Keratinocyte (primary cell): ENCODE measurements at places on chromosomes 5 and 9. TPM values are rescaled to one million over a fixed set of nuclear protein-coding genes. Genes with fewer than 3 reads are reported as not detected.

- DNase-seq, result no peak
Measured at GRCh38 chr9:137449931-137450538, 8.9 kb upstream of the ENTPD8 start.

The HSD17B3 gene
- polyA plus RNA-seq, result 0.10 to 0.17 TPM in 2 of 3 replicates, not detected in the other

The ZNF483 gene
- polyA plus RNA-seq, result 0.46 to 0.90 TPM (median 0.60 TPM) in 3 replicates

DNA sequence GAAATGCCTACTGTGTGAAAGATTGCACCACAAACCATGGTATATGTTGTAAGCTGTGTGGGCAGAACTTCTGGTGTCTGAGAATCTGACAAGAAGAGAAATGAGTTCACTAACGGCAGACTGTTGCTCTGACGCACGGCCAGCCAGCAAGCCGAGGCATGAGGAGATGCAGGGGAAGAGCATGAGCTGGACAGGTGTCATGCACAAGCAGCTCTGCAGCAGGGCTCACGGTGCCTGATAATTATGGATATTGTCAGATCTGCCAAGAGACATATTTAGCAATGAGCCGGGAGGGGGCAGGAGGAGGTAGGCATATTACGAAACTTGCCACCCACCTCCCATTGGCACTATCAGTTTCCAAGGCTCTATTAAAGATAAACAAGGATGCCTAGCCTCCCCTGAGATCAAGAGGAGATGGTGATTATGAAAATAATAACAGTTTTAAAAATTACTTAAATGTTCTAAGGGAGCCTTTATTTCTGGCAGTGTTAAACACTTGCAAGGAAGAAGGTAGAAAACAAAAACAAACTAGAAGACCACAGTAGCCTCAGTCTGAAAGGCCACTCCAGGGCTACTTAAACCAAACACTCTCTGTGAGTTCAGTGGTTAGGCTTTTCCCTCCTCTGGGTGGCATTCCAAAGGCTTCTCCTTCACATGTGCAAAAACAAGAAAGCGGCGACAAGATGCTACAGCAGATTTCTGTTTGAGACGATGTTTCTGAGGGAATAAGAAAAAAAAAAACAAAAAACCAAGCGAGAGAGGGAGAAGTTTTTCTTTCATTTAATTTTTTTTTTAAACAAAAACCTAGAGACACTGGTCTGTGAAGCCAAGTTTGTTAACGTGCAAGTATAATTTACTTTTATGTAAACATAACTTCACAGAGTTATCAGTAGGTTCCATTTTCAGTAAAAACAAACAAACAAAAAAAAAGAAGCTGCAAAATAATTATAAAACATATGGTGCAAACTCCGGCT lies 339.5 kb downstream of the BNC2 start:
- peak; percentile 80 for DNase-seq

The TLR4 gene
- polyA plus RNA-seq, result 0.05 to 0.09 TPM (median 0.07 TPM) in 3 replicates

- no peak for DNase-seq
Measured at GRCh38 chr5:99179206-99179605, 250.4 kb upstream of the CHD1 start.

The PKD2L2 gene
- polyA plus RNA-seq, result 0.10 TPM in 1 of 3 replicates, not detected in the others

- no peak for DNase-seq
Measured at GRCh38 chr9:125341566-125341965, 79.9 kb downstream of the GAPVD1 start.

- DNase-seq, result no peak
Measured at GRCh38 chr5:114319236-114319635, 42.6 kb upstream of the KCNN2 start.

- no peak for DNase-seq
Measured at GRCh38 chr9:112274600-112274999, 58.8 kb downstream of the PTBP3 start.

DNA sequence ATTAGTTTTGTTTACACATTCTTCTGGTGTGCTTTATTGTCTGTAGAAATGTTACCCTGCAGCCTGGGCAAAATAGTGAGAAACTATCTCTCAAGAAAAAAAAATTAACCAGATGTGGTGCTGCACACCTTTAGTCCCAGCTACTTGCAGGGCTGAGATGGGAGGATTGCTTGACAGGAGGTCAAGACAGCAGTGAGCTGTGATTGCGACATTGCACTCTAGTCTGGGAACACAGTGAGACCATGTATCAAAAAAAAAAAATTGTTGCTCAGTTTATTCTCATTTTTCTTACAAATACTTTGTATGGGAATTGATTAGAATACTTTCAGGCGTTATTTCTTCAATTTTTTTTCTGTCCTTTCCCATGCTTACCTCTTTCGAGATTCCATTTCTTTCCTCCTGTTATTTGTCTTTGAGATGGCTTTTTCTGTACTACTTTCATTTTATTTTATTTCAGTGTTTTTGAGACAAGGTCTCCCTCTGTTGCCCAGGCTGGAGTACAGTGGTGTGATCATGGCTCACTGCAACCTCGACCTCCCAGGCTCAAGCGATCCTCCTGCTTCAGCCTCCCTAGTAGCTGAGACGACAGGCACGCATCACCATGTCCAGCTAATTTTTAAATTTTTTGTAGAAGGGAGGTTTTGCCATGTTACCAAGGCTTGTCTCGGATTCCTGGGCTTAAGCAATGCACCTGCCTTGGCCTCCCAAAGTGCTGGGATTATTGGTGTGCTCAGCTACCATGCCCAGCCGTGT lies 24.9 kb downstream of the TENT2 start:
- no peak for DNase-seq

DNA sequence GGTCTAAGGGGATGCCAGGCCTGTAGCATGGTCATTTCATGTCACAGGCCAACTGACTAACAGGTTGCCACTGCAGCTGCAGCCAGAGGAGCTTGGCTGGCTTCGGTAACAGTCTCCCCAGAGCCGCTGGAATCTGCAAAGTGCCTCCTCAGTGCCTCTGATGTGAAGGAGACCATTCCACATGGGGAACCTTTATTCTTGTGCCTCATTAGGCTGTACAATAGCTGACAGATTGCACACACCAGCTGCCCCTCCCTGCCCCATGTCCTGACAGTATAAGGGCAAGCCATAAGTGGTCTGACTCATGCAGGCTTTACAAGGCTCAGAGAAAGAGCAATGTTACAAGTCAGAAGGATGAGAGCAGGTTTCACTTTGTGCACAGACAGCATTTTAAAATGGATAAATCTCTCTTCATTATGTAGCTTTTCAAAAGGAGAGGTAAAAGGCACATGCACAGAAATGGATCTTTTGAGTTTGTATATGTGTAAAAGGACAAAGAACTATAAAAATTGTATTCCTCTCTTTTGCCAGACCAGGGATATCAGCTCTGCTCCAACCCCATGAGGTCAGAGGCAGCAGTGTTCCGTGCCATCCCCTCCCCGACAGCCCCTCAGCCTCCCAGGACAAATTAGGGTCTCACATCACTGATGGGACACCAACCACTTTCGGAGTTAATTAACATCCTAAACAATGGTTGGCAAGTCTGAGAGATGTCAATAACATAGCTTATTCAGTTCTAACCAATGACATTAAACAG lies 467.8 kb downstream of the TMEM232 start:
- no peak for DNase-seq

- no peak for DNase-seq
Measured at GRCh38 chr5:79878721-79879336, 112.2 kb downstream of the MTX3 start.

GRCh38 chr9:19050637-19051591 lies 1.7 kb downstream of the RRAGA start:
- DNase-seq, result no peak

DNA sequence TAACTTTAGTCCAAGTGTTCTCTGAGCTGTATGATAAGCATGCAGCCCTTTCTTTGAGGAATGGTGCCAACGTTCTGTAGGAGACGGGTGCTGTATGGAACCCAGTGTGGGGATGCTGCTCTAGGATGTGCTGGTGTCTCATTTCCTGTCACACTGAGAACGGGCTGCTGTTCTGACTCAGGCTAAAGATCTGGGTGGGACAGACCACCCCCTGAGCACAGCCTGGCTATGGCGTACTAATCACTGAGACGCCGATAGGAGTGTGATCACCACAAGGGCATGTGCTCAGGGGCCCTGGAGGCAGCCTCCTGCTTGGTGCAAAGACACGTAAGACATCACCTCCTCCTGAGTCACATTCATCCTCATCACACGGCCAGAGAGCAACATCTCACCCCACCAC lies 240.4 kb downstream of the IRX2 start:
- no peak for DNase-seq

The SCGB3A2 gene
- polyA plus RNA-seq, result not detected in 3 replicates

GRCh38 chr9:21121595-21122251 lies 19.9 kb downstream of the IFNW1 start:
- no peak for DNase-seq

GRCh38 chr9:14362175-14362574 lies 48.2 kb upstream of the NFIB start:
- DNase-seq, result no peak

DNA sequence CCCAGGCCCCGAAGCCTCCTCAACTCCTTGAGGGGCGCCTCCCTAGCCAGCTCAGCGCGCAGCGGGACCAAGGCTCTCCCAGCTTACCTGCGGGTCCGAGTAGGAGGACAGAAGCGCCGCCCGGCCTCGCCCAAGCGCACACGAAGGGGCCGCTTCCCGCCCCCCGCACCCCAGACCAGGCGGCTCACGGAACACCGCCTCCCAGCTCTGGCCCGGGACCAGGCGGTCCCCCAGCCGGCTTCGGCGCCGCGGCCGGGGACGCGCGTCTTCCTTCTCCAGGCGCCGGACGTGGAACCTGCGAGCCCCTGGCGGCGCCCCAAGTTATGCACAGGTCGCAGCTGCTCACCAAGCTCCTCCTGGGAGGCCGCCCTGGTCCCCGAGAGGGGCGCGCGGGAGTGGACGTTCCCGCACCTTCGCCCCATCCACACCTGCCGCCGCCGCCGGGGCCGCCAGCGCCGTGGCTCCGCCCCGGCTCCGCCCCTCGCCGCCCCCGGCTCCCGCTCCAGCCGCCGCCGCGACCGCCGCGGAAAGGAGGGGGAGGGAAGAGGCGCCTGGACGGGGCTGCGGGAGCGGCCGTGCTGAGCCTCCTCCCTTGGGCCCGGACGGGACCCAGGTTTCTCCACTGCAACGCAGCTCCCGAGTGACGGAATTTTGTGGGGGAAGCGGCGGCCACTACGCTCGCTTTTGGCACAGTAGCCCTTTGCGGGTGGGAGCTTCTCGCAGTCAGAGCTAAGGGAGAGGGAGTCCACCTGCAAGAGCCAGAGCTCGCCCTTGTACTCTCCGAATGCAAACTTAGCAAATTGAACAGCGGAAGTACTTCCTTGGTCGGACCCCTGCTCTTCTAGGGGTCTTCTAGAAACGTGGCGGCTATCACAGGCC lies 77.5 kb upstream of the IFNE start:
- DNase-seq, result no peak

The FUT7 gene
- polyA plus RNA-seq, result not detected in 3 replicates

GRCh38 chr5:178259623-178260536 lies 27.3 kb upstream of the PHYKPL start:
- no peak for DNase-seq

- peak; percentile 23 for DNase-seq
Measured at GRCh38 chr9:86486891-86487837, 133.0 kb upstream of the TUT7 start.

The GGTA1 gene
- 0.05 TPM in 1 of 3 replicates, not detected in the others for polyA plus RNA-seq

The OR1Q1 gene
- not detected in 3 replicates for polyA plus RNA-seq

The LRRC19 gene
- not detected in 3 replicates for polyA plus RNA-seq

DNA sequence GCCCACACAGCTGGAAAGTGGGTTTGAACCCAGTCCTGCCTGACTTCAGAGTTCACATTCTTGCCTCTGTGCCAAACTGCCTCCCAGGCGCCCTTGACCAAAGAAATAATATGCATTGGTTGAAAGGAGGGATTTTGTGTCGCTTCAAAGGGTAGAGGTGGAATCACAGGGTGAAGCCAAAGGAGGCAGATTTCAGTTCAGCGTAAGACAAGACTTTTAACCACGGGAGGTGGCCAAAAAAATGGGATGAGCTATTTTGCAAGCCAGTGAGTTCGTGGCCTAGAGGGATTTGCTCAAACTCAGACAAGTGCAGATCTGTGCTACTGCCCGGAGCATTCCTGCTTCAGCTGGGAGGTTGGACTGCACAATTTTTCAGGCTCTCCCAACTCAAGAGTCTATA lies 57.6 kb upstream of the RANBP3L start:
- DNase-seq, result no peak

DNA sequence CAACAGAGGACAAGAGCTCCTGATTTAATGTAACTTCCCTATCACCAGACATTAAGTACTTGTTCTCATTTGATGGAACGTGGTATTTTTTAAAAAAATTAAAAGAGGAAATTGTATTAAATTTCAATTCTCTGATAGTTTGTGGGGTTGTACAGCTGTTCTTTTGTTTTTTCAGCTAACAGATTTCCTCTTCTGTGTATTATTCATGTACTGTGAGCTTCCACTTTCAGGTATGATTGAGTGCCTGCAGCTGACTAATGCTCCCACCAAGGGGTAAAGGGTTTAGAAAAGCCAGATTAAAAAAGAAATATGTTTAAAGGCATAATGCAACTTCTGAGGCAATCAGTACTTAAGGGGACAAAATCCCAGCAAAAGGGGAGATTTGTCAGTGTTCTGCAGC lies 117.7 kb upstream of the ACTBL2 start:
- DNase-seq, result no peak

DNA sequence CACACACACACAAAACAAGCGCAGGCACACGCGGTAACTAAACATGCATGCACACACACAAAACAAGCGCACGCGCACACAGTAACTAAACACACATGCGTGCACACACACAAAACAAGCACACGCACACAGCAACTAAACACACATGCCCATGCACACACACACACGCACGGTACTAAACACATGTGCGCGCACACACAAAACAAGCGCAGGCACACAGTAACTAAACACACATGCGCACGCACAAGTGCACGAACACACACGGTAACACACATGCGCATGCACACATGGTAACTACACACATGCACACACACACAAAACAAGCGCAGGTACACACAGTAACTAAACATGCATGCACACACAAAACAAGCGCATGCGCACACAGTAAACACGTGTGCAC lies 19.9 kb upstream of the SLC6A3 start:
- DNase-seq, result no peak

DNA sequence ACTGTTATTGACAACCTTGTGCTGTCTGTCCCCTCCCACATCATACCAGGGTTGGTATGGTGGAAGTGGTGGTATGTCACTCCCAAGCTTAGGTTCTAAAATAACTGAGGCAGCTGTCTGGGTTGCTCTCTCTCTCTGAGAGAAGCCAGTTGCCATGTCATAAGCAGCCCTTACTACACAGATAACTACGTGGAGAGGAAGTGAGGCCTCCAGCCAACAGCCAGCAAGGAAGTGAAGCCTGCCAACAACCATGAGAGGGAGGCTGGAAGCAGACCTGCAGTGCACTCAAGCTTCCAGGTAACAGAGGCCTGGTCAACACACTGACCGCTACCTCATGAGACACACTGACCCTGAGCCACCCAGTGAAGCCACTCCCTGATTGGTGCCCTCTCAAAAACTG lies 18.6 kb downstream of the CTNNAL1 start:
- DNase-seq, result no peak

DNA sequence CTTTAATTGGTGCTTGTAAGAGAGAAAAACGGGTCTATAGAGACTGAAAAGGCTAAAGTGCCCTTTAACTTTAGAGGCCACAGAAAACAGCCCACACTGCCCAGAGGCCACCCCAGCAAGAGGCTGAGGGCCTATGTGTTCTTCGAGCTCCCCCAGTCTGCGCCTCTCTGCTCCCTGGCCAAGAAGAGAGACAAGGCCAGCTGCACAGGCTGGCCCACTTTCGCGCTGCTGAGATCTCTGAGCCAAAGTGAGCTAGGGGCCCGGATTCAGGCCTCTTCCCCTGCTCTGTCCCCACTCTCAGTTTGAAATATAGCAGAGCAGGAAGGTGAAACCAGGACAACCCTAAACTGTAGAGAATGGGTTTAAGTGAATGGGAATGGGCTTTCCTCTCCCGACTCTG lies 132.0 kb upstream of the TRIM32 start:
- no peak for DNase-seq

- no peak for DNase-seq
Measured at GRCh38 chr9:7130266-7130820, 372.6 kb downstream of the KDM4C start.

The PCDHA6 gene
- polyA plus RNA-seq, result 0.03 to 0.14 TPM (median 0.04 TPM) in 3 replicates
